ENCODE measurements at places on chromosomes 1 and 21.

GRCh38 chr1:29860056-29860455, 623.7 kb downstream of the PTPRU start:
- no peak for DNase-seq

GRCh38 chr1:98659879-98660278, 1.6 kb upstream of the SNX7 start:
- no peak for DNase-seq

DNA sequence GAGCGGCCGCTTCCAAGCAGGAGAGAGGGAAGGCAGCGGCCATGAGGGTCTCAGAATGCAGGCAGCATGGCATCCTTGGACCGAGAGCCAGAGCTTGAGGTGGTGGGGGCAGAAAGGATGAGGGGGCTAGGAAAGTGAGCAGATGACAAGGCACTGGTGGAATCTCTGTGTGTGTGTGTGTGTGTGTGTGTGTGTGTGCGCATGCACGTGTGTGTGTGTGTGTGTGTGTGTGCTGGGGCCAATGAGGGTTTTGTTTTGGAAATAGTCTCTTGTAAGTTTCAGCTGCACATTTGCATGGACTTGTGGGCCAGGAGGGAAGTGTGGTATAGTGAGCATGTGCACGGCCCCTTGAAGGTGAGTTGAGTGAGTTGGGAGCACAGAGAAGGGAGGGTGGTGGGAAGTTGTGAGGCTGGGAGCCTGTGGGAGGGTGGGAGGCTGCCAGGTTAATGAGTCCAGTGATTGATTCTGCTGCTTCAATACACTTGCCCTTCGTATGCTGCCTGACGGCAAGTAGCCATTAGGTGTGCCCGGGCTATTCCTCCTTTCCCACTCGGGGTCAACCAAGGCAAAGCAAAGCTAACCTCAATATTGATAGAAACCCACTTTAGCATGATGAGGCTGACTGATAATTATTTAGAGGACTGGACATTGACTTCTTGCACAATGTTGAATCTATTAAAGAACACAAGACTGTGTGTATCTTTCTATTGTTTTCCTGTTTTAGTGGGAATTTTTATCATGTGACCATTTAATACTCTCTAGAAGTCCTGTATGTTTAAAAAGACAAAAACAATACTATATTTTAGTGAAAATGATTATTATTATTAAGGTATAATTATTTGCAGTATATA, 80.3 kb downstream of the PROX1 start:
- no peak for DNase-seq

- DNase-seq = no peak
Observed at GRCh38 chr1:6967431-6968111, 182.3 kb downstream of the CAMTA1 start.

DNA sequence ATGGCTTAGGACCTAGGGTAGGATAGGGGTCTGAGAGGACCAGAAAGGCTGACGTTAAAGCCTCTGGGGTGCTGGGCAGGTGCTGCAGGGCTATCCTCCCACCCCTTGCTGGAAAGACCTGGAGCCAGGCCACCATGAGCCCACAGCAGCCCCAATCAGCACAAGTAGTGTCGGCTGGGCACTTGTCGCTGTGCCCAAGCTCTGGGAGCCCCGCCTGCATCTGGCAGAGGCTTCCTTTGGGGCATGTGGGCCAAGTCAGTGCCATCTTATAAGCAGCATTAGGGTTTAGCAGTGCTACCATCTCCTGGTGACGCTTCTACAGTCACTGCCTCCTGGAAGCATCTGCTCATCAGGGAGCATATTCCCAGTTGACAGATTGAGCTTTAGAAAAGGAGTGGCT, 31.3 kb downstream of the MAN1C1 start:
- peak; percentile 29 for DNase-seq

DNA sequence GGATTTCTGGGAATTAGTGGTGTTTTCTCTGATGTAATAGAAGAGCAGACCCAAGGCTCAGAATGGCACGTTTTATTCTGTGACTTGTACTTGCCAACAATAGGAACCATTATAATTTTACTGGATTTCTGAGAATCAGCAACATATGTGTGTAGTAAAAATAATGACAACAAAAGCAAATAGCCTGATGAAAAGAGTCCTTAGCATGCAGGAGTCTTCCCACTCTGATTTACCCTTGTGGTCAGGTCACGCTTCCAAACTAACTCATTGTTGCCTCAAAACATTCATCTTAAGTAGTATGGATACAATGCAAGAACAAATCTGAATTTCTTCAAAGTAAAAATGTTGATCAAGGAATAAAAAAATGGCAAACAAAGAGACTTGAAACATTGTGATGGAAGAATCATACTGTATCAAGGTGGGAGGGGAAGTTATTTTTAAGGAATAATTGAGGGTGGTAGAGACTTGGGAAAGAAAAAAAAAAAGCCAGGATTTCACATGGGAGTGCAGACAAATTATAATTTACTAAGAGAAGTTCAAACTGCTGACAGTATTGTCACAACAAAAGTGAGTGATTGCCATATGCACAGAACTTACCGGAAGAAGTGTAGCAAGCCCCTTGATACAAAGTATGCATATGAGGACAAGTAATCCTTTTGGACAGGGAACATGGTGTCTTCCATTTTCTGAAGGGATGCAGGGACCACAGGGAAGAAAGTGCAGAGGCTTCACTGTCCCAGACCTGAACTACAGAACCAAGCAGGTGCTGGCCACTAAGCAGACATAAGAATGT, 31.2 kb upstream of the RGL1 start:
- DNase-seq = no peak

DNA sequence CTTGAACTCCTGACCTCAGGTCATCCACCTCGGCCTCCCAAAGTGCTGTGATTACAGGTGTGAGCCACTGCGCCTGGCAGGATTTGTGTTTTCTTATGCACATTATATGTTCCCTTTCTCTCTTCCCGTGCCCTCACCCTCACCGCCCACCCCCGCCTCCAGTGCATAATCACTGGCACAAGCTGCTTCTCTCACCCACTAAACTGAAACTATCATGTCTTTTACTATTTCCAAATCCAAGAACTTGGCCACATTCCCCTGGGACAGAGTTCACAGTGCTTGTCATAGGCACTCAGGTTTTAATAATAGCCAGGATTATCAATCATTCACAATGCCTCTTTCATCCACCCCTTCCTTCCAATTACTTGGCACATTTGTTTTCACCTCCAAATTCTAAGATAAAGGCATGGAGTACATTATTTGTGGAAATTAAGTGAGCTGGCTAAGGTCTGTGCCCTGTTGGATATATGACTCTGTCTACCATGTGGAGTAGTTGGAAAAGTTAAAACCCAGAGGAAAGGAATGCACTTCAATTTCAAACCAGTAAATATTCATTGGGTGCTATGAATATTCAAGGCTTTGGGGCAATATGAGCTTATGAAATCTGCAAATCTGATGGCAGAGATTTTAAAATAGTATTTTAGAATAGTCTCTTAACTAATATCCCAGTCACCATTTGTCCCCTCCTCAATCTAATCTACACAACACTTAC, 17.6 kb upstream of the MAPKAPK2 start:
- no peak for DNase-seq

- no peak for DNase-seq
Observed at GRCh38 chr1:154813300-154813816, 56.7 kb downstream of the KCNN3 start.

GRCh38 chr1:164101802-164102201, 457.2 kb upstream of the PBX1 start:
- DNase-seq = no peak

DNA sequence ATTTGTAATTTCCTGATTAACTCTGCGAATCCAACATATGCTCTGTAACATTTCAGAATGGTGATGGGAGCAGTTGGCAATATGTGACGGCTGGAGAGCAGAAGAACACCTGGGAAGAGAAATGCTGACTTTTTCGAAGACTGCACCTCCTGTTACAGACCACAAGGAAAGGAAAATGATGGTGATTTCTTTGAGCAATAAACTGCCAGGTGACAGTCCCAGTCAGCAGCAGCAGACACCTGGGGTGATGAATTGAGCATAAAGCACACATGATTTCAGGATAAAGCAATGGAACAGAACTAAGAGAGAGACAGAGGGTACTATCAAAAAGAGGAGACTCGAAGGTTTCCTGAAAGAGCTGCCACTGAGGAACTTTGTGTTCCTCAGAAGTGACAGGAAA, 528.6 kb downstream of the NEGR1 start:
- DNase-seq = no peak

- no peak for DNase-seq
Observed at GRCh38 chr1:85091671-85092280, 43.5 kb upstream of the MCOLN3 start.

GRCh38 chr1:202085682-202086373, 36.9 kb upstream of the GPR37L1 start:
- DNase-seq = no peak

DNA sequence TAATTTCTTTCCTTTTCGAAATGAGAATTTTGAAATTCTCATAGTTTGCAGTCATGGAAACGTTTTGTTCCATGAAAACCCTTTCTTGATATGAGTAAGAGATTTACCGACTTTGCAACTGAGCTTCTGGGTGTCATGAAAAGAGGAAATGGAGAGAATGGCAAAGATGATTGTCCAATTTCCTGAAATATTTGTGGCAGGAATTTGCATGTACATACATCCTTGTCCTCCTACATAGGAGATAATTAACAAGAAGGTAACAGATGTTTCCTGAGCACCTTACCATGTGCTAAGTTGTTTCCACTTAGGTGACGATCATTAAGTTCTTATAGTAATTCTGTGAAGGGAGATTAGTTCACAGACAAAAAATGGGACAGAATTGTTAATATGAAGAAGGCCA, 170.7 kb downstream of the NEGR1 start:
- DNase-seq = no peak

GRCh38 chr21:32726839-32727686, 750 bp downstream of the SYNJ1 start:
- no peak for DNase-seq

DNA sequence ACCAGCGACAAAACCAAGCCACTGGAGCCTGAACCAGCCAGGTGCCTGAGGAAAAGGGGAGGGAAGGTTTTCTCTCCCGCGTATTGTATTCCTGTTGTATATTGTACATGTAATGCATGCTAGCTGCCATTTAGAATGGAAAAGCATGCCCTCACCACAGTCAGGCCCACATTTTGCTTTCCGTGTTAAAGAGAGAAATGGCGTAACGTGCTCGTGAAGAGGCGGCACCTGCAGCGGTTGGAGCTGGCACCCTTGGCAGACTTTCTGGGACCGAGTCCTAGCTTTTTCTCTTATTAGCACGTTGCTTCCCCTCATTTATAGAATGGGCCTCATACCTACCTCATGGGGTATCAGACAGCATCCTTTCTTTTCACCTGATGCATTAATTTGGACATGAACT, 135.3 kb upstream of the IRF2BP2 start:
- DNase-seq = no peak

- DNase-seq = no peak
Observed at GRCh38 chr1:1281533-1282321, 1.5 kb downstream of the SCNN1D start.

DNA sequence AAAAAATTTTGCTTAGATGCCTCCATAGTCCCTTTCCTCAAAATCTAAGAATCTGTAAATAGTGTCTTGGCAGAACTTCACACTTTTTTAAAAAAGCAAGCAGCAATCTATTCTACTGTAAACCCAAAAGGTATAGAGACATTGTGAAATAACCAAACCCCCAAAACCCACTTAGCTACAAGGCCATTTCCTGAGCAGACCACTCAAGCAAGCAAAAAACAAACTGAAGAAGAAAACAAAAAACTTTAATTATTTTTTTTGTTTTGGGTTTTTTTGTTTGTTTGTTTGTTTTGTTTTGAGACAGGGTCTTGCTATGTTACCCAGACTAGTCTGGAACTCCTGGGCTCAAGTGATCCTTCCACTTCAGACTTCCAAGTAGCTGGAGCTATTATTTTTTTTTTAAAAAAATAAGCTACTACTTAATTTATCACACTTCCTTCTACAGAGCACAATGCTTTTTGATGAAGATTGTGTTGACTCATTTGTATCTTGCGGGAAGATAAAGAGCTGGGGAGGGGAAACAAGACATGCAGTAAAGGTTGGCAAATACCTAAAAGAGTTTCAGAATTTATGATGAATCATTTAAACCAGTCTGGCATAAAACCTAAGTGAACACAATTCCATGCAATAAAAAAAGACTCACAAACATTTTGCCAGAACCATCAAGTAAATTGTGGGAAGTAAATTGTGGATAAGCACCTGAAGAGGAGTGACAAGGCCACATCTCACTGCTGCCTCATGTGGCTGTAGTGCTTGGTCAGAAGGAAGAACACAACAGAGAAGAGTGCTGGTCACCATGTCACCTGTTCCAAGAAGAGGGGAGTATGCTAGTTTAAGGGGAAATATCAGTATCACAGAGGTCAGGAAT, 2.7 kb upstream of the PTPN22 start:
- no peak for DNase-seq

GRCh38 chr1:12147201-12147701, 19.5 kb upstream of the TNFRSF1B start:
- DNase-seq = no peak

DNA sequence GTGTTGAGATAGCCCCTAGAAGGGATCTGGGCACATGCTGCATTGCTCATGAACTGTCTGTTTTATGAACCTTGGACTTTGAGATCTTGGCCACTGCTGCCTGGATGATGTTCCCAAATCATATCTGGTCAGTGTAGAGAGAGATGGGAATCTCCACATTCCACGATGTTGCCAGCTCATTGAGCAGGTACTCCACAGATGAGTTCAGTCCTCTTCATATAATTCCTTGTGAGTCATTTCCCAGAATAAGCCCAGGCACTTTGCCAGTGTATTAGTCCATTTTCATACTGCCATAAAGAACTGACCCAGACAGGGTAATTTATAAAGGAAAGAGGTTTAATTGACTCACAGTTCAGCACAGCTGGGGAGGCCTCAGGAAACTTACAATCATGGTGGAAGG, 254.0 kb upstream of the RUNX1 start:
- DNase-seq = no peak

DNA sequence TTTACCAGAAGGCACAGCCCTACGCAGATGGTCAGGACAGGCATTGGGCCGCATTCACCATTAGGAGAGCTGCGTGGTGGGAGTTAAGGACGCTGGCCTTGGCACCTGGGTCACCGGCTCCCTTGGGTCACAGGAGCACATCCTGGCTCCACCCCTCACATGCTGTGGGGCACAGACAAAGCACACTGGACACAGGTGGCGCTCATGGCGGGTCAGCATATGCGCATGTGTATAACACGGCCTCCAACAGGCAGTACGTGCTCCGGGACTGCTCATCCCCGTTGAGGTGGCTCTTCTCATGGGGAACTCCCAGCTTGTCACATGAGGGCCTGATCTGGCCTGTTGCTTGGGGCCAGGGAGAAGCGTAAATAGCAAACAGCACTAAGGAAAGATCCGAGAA, 25.0 kb downstream of the PGBD5 start:
- no peak for DNase-seq

DNA sequence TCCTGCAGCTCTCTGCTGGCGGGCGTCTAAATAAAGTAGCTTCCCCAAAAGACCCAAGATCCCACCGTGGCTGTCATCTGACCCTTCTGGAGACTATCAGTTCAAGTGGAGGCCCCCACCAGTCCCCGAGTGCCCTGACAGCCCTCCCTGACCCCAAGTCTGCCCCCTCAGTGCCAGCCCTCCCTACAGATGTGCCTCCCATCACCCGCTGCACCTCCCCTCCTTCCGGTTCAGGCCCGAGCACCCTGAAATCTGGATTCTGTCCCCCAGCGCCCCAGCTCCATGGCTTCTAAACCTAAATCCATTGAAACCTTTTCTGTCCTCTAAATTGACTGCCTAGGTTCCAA, 595 bp downstream of the IL10RB start:
- DNase-seq = peak; percentile 70

GRCh38 chr1:1033009-1033587, 13.2 kb downstream of the AGRN start:
- DNase-seq = peak; percentile 95
